ENCODE measurements at places on chromosomes 6 and 20. TPM values are rescaled to one million over a fixed set of nuclear protein-coding genes. Genes with fewer than 3 reads are reported as not detected.

- no peak for DNase-seq
Measured at GRCh38 chr6:61210549-61210948, 1075.5 kb downstream of the KHDRBS2 start.

GRCh38 chr6:135667691-135668455 is 170.3 kb upstream of the AHI1 start:
- peak; percentile 89 for DNase-seq

GRCh38 chr6:164106345-164106769 is 691.8 kb downstream of the QKI start:
- DNase-seq, result peak; percentile 29

- peak; percentile 47 for DNase-seq
Measured at GRCh38 chr6:144582939-144583613, 297.9 kb downstream of the UTRN start.

The SLC25A27 gene
- total RNA-seq, result 1.8 TPM
